Type B pancreatic cell (in vitro differentiated cells): ENCODE measurements at places on chromosomes 7 and 10.

DNA sequence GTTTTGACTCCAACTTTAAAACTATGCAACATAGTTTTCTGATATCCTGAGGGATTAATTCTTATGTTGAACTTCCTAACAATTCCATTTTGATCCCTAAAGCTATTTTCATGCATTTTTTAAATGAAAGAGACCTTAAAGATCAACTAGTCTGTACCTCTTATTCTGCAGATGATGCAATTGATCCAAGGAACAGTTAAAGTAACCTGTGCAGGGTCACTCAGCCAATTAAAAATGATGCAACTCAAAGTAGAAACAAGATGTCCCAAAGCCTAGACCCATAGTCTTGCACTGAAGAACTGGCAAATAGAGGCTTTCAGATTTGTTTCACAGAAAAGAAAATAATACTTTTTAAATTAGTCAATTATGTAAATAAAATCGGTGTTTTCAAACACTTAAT is 86.3 kb downstream of the IMMP2L start:
- H3K36me3 ChIP-seq, result peaks cover 8% of the 10 kb centered on the region
- H3K4me3 ChIP-seq, result no peak overlapping the region
- no peaks in the 10 kb centered on the region for H3K4me1 ChIP-seq
- H3K27me3 ChIP-seq, result no peaks in the 10 kb centered on the region
- no peak overlapping the region for H3K27ac ChIP-seq
- DNase-seq, result no peak

GRCh38 chr7:3575753-3576531 is 274.9 kb downstream of the SDK1 start:
- no peak overlapping the region for H3K4me3 ChIP-seq
- no peak for DNase-seq
- no peaks in the 10 kb centered on the region for H3K27me3 ChIP-seq
- no peaks in the 10 kb centered on the region for H3K4me1 ChIP-seq

GRCh38 chr10:60388116-60388625 is 1.5 kb downstream of the ANK3 start:
- H3K36me3 ChIP-seq, result no peaks in the 10 kb centered on the region
- H3K4me1 ChIP-seq, result peaks cover 33% of the 10 kb centered on the region
- H3K27me3 ChIP-seq, result no peaks in the 10 kb centered on the region
- H3K27ac ChIP-seq, result no peak overlapping the region
- no peak overlapping the region for H3K4me3 ChIP-seq
- no peak for DNase-seq

DNA sequence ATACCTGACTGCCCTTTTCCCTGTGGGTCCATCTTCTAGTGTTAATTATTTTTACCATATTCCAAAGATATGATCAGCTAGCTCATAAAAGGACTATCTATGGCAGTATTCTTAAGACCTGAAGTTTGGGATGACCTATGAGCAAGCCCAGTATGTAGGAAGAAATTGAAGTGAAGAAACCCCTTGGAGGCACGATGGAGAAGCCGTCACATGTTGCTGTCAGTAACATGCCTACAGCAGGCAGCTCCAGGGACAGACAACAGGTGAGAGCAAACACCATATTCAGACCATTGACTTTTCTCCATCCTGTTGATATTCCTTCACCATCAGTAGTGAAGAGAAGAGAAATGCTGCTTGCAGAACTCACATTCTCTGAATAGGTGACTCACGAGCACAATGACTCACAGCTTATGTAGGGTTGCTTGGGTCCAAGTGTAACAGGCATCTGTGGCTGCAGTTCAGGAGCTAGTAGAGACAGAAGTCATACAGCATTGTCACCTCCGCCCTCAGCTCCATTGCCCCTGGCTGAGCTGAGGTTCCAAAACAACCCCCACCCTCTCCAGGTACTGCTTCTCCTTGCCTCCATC is 8.4 kb upstream of the LYZL2 start:
- DNase-seq, result no peak
- no peak overlapping the region for H3K4me3 ChIP-seq
- H3K36me3 ChIP-seq, result no peaks in the 10 kb centered on the region
- H3K27me3 ChIP-seq, result no peaks in the 10 kb centered on the region
- H3K4me1 ChIP-seq, result no peaks in the 10 kb centered on the region
- H3K27ac ChIP-seq, result no peak overlapping the region

DNA sequence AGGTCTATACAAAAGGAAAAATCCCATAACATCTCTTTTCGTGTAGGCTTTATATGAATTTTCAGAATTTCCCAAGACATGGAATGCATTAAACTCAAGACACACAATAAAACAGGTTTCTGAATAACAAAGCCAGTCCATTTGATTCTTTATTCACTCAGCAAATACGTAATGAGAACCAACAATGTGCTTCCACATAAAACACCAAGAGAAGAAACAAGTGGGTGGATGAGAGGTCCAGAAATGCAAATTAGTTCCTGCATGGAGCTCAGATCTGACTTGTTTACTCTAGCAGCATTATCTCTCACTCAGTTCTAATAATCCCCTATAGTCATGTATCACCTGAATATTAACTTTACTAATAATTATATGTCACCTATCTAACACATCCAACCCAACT is 249.5 kb downstream of the LRRTM3 start:
- H3K27me3 ChIP-seq, result no peaks in the 10 kb centered on the region
- H3K4me3 ChIP-seq, result no peak overlapping the region

DNA sequence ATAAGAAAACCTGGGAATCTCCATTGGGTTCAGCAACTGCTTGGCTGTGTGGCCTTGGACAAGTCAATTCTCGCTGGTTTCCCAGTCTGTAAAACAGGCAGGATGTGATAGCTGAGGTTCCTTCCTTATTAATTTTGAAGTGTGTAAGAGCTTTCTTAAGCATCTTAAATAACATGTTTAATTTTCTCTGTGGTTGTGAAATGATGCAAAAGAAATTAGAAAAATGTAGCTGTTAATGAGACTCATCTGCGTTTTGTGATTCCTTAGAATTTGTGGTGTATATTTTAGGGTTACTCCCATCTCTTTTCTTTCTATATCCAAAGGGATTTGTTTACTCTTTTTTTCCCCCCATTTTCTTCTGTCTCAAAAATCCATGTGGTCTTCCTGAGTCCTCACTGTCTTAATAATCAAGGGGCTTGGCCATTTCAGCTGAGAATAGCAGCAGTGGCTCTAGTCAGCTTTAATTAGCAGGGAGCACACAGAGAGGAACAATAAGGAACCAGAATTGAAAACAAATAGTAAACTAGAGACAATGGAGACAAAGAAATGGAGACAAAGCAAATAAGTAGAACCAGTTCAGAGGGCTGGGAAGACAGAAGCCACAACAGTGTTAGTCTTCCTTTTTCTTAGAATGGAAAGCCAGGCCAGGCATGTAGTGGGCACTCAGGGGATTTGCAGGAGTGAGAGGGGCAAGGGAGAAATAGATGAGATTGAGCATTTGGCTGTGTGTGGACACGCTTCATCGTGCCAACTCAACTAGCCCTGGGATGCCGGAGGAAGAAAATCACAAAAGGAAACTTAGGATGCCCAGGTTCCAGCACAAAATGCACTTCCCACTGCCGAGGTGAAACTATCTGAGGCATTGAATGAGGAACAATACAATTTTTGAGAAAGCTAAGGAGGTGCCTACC is 93.9 kb downstream of the CHN2 start:
- H3K27me3 ChIP-seq, result peaks cover 15% of the 10 kb centered on the region
- H3K4me3 ChIP-seq, result no peak overlapping the region
- DNase-seq, result no peak
- no peaks in the 10 kb centered on the region for H3K36me3 ChIP-seq
- H3K4me1 ChIP-seq, result peaks cover 24% of the 10 kb centered on the region

DNA sequence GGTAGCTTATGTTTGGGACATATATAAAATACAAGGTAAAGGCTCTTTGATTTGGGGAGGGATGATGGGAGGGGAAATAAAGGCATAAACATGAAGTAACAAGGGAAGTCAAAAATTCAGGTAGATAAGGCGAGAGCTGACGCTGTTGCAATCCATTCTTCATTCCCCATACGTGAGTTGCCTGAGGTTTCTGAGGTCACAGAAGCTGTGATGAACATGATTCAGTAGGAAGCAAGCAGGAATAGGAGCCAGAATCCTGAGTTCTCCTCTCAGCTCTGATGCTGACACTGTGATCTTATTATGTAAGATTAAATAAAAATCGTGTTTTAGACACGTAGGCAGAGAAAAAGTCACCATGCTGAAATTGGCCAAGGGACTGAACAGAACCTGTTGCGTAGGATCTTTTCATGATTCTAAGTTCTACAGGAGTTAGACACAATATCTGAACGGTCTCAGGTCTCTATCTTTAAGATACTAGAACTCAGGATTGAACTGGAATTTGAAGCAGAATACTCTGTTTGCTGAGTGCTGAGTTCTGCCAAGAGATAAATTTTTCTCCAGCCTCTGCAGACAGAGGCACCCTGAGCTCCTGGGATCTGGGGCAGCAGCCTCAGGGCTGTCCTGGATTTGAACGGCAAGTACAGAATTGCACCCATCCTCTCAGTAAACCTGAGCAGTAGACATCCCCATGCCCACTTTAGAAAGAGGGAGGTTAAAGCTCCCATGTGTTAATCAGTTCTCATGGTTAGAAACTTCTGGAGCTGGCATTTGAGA is 21.0 kb downstream of the KLF6 start:
- no peak overlapping the region for H3K4me3 ChIP-seq
- DNase-seq, result no peak
- H3K36me3 ChIP-seq, result no peaks in the 10 kb centered on the region
- peaks cover 12% of the 10 kb centered on the region for H3K27me3 ChIP-seq
- peaks cover 26% of the 10 kb centered on the region for H3K4me1 ChIP-seq
